Spinal cord (tissue), 10 donors: ENCODE measurements at places on chromosomes 11 and 22. TPM values are rescaled to one million over a fixed set of nuclear protein-coding genes. Genes with fewer than 3 reads are reported as not detected.

DNA sequence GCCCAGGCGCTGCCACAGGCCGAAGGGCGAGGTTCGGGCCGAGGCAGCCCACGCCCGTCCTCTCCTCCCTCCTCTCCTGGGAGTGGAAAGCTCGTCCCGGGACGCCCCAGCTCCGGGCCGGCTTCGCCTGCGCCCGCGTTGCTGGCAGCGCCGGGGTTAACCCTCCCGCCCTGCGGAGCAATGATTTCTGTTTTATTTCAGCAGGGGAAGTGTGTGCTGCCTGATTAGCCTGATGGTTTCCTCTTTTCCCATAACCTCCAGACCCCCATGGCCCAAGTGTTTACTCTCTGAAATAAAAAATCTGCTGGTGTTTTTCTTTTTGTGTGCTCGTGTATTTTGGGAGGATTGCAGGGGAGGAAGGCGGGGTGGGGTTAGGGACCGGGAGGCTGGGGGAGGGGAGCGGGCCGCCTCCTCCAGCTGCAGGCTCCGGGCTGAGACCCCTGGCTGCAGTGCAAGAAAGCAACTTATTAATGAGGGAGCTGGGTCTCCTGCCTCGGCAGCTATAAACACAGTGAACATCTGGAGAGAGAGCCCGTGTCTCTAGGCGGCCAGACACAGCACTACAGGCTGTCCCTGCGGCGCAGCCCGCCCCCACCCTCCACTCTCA, 38.6 kb downstream of the ETS1 start:
- peaks cover 33% of the 10 kb centered on the region for H3K4me1 ChIP-seq
- H3K36me3 ChIP-seq: no peaks in the 10 kb centered on the region
- peak overlapping the region; percentile 7 for H3K4me3 ChIP-seq
- no peak for DNase-seq

GRCh38 chr22:20089977-20090729, 10.1 kb downstream of the DGCR8 start:
- no peak overlapping the region for H3K27ac ChIP-seq
- no peak for DNase-seq

DNA sequence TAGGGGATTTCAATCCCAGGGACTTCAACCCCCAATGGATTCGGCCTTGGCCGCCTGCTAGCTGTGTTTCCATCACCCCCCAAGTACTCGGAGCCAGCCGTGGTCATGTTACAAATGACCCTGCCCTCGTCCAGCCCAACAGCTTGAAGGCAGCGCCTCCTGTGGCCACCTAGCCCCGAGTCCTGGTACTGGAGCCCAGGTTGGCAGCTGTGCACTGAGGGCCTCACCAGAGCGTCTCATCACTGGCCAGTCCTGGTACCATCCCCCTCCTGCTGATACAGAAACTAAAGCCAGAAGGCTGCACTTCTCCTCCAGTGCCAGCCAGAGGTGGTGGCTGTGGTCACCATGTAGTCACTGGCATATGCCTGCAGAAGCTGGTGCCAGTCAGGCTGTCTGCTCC, 44.9 kb upstream of the FADD start:
- H3K36me3 ChIP-seq: no peaks in the 10 kb centered on the region
- no peaks in the 10 kb centered on the region for H3K4me1 ChIP-seq
- H3K27ac ChIP-seq: no peak overlapping the region
- no peak for DNase-seq
- H3K4me3 ChIP-seq: no peak overlapping the region

GRCh38 chr11:93197380-93198214, at the start of gene SLC36A4:
TSS of gene SLC36A4 (minus strand) at chr11:93197991. CDS start at chr11:93197832, 159 bp downstream.
- no peaks in the 10 kb centered on the region for H3K4me1 ChIP-seq
- H3K4me3 ChIP-seq: peak within 1 kb of the TSS; percentile 69
- H3K27me3 ChIP-seq: no peaks in the 10 kb centered on the region

DNA sequence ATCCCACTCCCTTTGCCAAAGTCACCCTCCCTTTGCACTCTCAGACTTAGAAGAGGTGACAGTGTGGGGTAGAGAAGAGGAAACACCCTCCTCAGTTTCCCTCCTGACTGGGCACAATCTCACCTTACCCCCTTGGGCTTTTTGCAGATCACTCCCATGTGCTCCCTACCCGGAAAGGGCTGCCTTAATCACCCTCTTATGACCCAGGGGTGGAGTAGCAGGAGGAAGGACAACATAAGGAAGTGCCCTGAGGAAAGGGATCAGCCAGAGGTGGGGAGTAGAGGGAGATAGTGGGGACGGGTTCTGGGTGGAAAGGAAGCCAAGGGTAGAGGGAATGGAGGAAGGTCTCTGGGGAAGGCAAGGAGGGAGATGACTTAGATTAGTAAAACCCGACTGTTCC, 52.0 kb downstream of the NRXN2 start:
- peaks cover 60% of the 10 kb centered on the region for H3K36me3 ChIP-seq
- no peak overlapping the region for H3K4me3 ChIP-seq
- H3K27me3 ChIP-seq: no peaks in the 10 kb centered on the region
- peaks cover 11% of the 10 kb centered on the region for H3K4me1 ChIP-seq
- no peak overlapping the region for H3K27ac ChIP-seq
- no peak for DNase-seq

DNA sequence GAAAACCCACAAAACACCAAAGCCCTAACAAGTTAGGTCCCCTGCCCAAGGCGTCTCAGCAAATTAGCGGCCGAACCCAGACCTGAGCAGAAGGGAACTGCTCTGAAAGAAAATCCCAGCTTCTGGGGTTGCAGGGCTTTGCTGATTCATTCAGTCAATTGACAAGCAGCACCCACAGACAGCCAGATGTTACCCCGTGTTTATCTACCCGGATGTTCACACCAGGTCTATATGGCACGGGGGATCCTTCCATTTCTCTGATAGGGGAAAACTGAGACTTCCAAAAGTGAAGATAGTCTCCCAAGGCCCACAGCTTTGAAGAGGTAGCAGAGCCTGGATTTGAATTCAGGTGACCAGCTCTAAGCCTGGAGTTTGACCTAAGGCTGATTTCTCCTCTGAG, 14.0 kb upstream of the OAF start:
- peaks cover 2% of the 10 kb centered on the region for H3K27me3 ChIP-seq
- H3K4me1 ChIP-seq: peaks cover 69% of the 10 kb centered on the region
- no peak for DNase-seq
- H3K36me3 ChIP-seq: no peaks in the 10 kb centered on the region

GRCh38 chr11:44566952-44567875, 1.8 kb downstream of the CD82 start:
- no peaks in the 10 kb centered on the region for H3K27me3 ChIP-seq
- no peak overlapping the region for H3K4me3 ChIP-seq
- no peaks in the 10 kb centered on the region for H3K36me3 ChIP-seq
- DNase-seq: no peak

DNA sequence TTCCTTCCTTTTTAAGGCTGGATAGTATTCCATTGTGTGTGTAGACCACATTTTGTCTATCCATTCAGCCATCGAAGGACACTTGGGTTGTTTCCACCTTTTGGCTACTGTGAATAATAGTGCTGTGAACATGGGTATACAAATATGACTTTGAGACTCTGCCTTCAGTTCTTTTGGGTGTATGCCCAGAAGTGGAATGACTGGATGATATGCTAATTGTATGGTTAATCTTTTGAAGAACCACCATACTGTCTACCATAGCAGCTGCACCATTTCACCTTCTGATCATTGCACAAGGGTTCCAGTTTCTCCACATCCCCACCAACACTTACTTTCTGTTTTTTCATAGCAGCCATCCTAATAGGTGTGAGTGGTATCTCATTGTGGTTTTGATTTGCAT, 30.3 kb downstream of the SGSM1 start:
- H3K27me3 ChIP-seq: no peaks in the 10 kb centered on the region
- no peak overlapping the region for H3K4me3 ChIP-seq

DNA sequence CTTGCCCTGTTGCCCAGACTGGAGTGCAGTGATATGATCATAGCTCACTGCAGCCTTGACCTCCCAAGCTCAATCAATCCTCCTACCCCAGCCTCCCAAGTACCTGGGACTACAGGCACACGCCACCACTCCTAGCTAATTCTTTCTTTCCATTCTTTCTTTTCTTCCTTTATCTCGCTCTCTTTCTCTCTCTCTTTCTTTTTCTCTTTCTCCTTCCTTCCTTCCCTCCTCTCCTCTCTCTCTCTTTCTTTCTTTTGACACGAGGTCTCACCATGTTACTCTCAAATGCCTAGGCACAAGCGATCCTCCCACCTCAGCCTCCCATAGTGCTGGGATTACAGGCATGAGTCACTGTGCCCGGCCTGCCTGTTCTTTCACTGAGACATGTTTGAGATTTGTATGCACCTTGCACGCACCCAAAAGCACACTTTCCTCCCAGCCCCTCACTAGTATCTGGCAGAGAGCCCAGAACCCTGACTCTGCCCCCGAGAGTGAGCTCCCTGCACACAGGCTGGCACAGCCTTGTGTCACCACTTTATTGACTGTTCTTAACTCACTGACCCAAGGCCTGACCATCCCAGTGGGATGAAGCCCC, 56.8 kb downstream of the CD6 start:
- no peak for DNase-seq
- H3K36me3 ChIP-seq: no peaks in the 10 kb centered on the region
- H3K27me3 ChIP-seq: no peaks in the 10 kb centered on the region
- no peak overlapping the region for H3K27ac ChIP-seq
- peaks cover 14% of the 10 kb centered on the region for H3K4me1 ChIP-seq

GRCh38 chr11:72579816-72580641, 94.2 kb downstream of the PDE2A start:
- peaks cover 15% of the 10 kb centered on the region for H3K27me3 ChIP-seq
- H3K36me3 ChIP-seq: peaks cover 16% of the 10 kb centered on the region
- DNase-seq: no peak
- H3K27ac ChIP-seq: no peak overlapping the region
- peaks cover 9% of the 10 kb centered on the region for H3K4me1 ChIP-seq

DNA sequence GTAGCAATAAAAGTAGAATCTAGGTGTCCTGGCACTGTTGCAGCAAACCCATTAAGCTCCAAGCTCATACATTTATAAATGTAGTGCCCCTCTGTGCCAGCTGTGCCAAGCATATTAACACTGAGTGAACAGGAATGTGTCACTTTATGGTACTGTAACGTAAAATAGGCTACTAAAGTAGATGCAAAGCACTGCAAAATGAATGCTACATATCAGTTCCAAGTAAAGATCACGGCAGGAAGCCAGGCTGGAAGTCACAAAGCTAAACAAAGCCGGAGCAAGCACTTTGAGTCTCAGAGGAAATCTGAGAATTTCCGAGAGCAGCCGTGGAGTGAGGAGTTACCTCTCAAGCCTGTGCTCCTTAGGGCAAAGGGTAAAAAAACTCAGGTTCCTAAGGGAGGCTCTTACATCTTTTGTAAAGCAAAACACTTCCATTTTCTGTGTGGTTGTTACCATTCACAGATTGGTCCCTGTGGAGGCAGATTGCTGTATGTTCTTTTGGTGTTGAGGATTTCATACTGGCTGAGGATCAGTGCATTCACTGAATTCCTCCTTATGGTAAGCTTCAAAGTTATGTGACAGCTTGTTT, 85.7 kb downstream of the WNT11 start:
- H3K36me3 ChIP-seq: no peaks in the 10 kb centered on the region
- peak; percentile 92 for DNase-seq
- no peak overlapping the region for H3K4me3 ChIP-seq
- no peak overlapping the region for H3K27ac ChIP-seq
- no peaks in the 10 kb centered on the region for H3K27me3 ChIP-seq

DNA sequence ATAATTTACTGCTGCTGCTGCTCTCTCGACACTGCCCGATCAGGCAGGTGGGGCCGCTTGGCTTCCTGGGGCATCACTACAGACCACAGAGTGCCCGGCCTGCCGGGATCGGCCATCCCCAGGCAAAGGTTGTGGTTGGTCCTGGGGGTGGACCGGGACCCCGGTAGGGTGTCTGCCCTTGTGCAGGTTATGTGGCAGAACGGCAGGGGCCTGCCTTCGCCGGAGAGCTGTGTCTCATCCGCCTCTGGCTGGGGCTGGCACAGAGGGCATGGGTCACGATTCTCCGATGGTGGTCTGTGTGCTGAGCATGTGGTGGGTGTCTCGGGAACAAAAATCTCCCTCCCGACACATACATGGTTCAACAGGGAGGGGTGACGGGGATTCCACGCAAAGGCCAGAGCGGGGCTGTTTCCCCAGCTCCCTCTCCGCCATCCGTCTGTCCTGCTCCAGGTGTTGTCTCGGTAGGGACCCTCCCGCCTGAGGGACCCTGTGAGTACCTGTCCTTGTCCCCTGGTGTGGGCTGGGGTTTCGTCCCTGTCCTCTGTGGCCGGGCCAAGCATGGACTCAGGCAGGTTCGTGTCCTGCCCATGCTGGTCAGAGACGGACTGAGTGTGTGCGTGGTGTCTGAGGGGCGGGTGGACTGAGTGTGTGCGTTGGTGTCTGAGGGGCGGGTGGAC, 7.8 kb downstream of the GRAMD4 start:
- peaks cover 68% of the 10 kb centered on the region for H3K36me3 ChIP-seq
- H3K27ac ChIP-seq: no peak overlapping the region
- no peaks in the 10 kb centered on the region for H3K27me3 ChIP-seq
- no peak for DNase-seq

DNA sequence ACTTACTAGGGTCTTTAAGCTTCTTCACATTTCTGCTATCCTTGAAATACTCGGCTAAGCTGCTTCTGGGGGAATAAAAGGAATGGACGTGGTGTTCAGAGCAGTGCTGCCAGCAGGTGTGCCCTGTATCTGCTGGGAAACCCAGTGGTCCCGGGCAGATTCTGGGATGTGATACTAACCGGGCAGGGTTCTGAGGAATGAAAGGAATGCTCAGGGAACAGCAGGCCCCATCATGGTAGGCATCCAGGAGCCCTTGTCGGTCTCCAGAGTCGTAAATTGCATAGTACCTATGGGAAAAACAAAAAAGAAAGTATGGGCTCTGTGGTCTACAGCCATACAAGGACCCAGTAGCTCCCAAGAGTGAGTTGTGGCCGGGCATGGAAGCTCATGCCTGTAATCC, 4.5 kb upstream of the TMEM223 start:
- no peak for DNase-seq
- H3K27ac ChIP-seq: no peak overlapping the region
- H3K4me3 ChIP-seq: no peak overlapping the region

DNA sequence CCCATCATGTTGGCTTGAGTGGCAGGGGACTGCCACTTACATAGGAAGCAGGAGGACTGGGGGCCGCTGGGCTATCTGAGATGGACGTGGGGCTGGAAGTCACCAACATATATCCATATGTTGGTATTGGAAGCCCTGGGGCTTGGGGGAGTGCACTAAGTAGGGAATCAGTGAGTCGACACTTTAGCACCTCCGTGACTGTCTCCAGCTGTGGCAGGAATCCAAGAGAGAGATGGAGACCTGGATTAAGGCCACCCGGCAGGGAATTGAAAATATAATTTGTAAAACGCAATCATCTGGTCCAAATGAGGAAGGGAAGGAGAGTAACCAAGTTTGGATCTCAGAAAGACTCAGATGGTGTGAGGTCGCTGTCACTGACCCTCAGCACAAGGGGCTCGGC, 68.4 kb downstream of the ELFN2 start:
- H3K27me3 ChIP-seq: no peaks in the 10 kb centered on the region
- peaks cover 5% of the 10 kb centered on the region for H3K4me1 ChIP-seq
- no peak overlapping the region for H3K4me3 ChIP-seq
- no peak overlapping the region for H3K27ac ChIP-seq
- DNase-seq: no peak

- no peak for DNase-seq
- no peaks in the 10 kb centered on the region for H3K27me3 ChIP-seq
- no peak overlapping the region for H3K4me3 ChIP-seq
- peak overlapping the region; percentile 75 for H3K27ac ChIP-seq
- H3K4me1 ChIP-seq: peaks cover 70% of the 10 kb centered on the region
These were observed 3.0 kb upstream of the SEPTIN3 start for GRCh38 chr22:41966225-41966606.

The GAB4 gene
- 0.10 TPM for total RNA-seq

The CCDC81 gene
- 4.0 TPM for total RNA-seq

The SPDYC gene
- total RNA-seq: not detected

The MAML2 gene
- 18.9 TPM for total RNA-seq

The MUC5B gene
- total RNA-seq: 0.17 TPM
